ENCODE measurements at places on chromosomes 2 and 18.

DNA sequence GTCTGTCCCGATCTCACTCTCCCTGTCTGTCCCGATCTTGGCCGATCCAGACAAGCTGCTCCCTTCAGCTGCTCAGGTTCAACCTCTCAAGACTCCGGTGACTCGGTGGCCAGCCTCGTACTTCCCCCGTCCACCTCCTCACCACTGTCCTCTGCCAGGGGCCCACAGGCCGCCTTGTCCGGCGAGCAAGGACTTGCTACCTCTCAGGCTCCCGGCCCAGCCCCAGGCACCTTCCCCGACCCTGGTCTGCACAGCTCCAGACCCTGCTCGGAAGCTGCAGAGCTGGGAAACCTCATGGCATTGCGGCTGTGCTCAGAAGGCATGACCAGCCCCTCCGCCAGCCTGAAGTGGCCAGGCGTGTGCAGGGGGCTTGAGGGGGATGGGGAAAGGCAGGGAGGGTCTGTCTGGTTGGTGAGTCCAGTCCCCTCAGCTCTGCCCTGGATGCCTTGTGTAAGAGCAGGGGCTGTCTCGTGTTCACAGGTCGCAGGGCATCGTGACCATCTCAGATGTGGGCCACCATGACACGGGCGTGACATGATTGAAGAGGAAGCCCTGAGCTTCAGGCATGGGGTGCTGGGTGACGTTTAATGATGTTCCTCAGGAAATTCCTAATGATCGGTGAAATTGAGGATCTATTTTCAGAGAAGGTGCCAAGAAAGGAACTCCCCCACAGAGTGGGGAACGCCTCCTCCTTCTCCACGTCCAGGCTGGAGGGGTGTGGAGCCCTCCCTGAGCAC, 121.2 kb upstream of the CTDP1 start:
- no peak for DNase-seq

DNA sequence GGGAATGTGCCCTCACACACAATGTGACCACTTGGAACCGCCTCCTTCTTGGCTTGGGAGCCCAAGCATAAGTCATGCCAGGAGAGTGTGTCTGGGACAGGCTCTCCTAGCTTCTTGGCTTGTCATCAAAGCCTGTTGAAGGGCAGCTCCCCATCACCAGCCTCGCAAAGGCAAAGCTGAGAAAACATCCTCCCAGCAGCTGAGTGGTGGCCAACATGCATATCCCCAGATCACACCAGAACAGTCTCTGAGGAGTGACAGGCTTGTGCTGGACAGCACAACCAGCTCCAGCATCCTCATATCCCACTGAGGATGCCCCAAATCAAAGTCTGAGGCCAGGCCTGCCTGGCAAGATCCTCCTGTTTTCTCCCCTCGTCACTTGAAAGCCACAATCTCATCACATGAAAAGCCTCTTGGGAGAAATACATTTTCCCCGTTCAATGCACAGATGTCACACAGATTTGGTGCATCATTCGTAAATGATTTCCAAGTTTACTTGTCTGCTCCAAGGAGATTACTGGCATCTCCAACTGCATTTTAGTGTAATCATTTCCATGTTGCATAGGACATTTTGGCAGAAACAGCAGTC, 269.3 kb downstream of the TTC32 start:
- no peak for DNase-seq

GRCh38 chr2:56239437-56239836, 55.6 kb downstream of the CCDC85A start:
- DNase-seq = no peak

GRCh38 chr2:51994123-51994763, 962.3 kb upstream of the NRXN1 start:
- no peak for DNase-seq
